ENCODE measurements at places on chromosomes 7 and 10.

- no peak for DNase-seq
Observed at GRCh38 chr10:121698336-121698735, 100.1 kb upstream of the FGFR2 start.

DNA sequence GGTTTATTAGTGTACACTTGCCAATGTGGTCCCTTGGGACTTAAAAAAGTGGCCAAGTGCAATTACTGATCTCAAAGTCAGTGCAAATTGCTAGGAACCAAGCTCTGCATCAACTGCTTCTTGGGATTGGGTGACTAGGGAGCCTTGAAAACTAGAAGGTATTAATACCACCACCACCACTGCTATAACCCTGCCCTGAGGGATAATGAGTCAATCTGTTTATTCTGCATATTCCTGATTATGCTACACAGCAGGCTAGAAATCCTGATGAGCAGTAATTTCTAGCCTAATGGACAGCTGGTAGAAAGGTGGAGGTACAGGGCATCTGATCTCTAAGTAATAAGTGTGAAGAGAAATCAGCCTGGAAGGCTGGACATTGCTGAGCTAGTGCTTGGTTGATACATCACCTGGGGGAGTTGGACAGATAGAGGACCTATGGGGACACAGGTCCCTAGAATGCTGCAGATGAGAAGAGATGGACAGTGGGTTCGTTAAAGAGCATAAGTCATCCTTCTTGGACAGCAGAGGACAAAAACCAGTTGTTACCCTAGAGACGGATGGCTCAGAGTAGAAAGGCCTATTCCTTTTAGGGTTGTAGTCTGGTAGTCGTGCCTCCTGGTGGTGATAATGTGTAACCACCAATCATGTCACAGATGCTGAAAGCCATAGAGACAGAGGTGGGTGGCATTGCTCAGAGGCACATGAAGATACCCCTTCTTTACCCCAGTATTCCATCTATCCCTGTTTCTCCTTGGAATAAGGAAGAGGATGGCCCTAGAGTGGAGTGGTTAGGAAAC is 554.8 kb downstream of the SORCS1 start:
- DNase-seq, result no peak

- no peak for DNase-seq
Observed at GRCh38 chr10:21593986-21594385, 60.0 kb downstream of the MLLT10 start.

DNA sequence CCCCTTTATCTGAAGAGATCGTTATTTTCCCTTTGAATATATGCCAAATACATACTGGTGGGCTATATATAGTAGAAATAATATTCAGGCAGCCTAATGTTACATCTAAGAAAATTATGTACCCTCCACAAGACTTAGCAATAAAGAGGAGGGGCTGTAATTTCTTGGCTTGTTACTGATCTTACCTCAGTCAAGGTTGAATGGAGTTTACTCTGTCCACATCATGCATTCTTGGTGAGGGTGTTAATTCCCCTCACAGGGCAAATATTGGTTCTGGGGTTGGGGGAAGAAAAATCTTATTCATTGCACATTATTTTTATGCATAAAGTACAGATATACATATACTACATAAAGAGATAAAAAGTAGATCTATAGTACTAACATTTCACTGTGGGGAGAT is 145.8 kb upstream of the ANK3 start:
- DNase-seq, result no peak

DNA sequence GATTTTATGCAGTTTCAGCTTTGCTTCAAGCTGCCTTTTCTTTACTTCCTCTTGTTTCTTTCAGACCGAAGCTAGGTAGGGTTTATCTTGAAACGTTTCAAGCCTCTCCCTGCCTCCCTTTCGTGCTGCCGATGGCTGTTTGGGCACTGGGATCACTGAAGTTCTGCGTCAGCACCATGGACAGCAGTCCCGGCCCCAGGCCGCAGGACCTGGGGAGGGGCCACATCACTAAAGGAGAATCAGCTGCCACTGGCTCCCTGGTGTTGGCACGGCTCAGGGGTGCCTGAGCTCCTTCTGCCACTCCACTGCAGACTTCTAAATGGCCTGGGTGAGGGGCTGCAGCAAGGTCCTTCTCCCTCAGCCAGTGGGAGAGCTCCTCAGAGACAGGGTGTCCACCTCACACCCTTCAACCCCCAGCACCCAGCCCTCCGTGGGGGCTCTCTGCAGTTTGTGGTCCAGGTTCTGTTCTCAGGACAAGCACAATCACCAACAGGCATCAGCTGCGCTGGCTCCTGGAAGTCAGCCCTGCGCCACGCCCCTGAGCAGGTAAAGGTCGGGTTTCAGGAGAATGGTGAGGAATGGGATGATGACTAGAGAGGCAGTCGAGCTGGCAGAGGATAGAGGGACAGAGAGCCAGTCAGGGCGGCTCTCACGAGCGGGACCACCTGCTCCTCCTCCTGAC is 387.2 kb downstream of the TCERG1L start:
- no peak for DNase-seq

DNA sequence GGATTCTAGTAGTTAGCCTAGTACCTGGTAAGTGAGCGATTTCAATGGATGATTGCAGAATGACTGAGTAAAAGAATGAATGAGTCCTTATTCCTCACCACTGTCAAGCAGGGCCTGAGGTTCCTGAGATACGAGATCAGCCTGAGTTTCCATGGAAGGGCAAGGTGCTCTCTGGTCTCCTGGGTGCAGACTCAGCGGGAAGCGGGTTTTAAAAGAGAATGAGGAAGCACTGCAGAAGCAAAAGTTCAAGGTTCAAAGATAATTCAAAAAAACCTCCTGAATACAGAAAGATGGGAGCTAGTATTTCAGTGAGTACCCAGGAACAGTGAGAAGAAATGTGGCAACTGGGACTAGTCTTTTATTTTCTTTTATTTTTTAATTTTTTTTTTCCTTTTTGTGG is 4.3 kb downstream of the ZNF3 start:
- DNase-seq, result no peak

GRCh38 chr7:143296686-143297085 is 8.5 kb downstream of the CASP2 start:
- DNase-seq, result no peak

DNA sequence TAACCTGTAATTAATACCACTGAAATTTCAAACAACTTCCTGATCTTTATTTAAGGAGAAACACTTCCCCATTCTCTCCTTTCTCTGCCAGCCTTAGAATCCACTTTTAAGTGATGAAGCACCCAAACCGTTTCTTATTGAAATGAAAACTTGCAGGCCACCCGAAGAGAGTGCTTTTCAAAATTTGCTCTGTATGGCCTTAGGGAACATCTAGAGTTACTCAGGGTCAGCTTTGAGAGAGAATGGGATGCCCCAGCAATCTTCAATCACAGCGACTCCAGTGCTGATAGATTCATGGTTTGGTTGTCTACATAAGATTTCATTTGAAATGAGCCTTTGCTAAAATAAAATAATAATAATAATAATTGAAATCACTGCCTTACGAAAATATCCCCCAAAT is 323.1 kb downstream of the PCLO start:
- DNase-seq, result no peak

GRCh38 chr10:45308707-45309106 is 6.7 kb downstream of the OR13A1 start:
- no peak for DNase-seq

- DNase-seq, result no peak
Observed at GRCh38 chr7:15043931-15044330, 141.4 kb upstream of the DGKB start.

DNA sequence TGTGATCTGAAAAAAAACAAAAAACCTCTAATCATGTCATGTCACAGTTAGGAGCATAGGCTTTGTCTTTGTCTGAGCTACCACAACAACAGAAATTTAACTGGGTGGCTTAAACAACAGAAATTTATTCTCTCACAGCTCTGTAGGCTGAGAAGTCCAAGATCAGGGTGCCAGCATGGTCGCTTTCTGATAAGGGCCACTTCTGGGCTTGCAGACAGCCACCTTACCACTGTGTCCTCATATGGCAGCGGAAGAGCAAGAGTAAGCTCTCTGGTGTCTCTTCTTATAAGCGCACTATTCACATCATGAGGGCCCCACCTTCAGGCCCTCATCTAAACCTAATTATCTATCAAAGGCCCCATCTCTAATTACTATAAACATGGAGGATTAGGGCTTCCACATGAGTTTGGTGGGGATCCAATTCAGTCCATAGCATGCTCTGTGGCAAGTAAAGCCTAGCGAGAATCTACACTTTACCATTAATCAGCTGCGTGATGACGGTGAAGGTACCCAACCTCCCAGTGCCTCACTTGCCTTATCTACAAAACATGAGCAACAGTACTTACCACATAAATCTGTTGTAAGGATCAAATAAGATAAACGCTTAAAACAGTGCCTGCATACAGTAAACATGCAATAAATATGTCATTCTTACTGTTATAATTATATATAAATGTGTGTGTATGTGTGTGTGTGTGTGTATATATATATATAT is 17.3 kb downstream of the ZNF438 start:
- no peak for DNase-seq

GRCh38 chr7:151342102-151342646 is 562 bp downstream of the NUB1 start:
- DNase-seq, result no peak

DNA sequence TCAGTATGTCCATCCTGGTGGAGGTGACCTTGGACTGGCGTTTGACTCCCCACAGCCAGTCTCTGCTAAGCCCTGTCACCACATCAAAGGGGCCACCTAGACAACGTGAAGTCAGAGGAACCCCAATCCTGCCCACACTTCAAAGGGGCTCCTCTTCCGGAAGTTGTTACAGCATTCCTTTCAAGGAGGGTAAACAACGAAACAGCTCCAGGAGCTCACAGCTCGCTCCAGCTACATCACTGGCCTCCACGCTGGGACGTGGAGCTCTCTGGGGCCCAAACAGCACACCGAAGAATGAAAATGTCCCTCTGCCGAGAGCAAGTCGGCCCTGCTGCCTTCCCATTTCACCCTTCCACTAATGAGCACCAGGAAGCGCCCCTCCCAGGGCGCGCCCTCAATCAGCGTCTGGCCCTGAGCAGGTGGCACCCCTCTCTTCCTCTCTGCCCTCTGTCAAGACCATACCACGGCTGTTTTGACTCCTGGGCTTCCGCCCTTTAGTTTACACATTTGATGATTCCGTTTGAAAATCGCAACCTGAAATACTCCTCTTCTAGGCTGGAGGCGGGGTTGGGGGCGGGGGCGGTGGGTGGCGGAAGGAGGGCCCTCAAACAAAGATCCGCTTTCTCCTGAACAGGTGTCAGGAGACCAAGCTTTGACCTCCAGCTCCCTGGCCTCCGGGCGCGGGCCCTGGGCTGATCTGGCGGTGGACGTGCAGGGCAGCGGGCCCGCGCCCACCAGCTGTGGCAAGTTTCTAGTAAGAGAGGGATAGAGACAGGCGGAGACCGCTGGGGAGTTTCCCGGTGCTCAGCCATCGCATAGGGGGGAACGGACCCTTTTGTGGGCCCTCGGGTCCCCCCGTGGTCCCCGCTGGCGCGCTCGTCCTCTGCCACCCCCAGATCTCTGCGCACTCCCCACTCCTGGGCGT is 53.1 kb upstream of the KDM7A start:
- no peak for DNase-seq

DNA sequence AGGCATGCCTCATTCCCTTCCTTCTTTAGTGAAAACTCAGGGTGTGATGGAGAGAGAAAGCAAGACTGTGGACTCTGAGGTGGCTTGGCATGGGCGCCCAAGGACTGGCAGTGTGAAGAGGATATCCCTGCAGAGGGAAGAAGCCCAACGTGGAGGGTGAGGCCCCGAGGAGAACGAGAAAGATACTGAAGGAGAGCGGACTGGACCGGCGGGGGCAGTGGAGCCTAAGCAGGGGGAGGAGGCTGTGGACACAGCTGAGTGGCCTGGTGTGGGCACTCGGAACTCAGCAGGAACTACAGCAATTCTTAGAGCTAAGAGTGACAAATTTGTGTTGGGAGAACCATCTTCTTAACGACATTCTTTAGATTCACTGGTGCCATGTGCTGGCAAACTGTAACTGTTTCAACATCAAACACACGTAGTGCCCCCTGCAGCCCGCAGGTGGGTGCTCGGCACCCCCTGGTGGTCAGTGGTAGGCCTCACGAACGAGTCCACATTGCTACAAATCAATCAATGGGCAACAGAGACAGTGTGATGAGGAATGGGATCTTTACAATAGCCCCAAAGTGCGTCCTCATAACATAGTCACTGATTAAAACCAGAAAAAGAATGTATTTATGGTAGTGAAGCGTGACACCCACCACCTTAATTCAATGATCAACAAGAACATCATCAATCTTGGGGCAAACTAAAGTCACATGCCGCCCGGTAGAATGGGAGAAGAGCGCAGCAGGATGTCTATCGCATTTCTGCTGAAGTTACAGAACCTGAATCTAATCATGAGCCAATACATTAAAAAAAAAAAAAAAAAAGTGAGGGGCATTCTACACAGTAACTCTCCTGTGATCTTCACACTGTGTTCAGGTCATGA is 2.0 kb upstream of the SFTPA1 start:
- no peak for DNase-seq

GRCh38 chr7:130303127-130303526 is 10.2 kb downstream of the CPA4 start:
- DNase-seq, result no peak

DNA sequence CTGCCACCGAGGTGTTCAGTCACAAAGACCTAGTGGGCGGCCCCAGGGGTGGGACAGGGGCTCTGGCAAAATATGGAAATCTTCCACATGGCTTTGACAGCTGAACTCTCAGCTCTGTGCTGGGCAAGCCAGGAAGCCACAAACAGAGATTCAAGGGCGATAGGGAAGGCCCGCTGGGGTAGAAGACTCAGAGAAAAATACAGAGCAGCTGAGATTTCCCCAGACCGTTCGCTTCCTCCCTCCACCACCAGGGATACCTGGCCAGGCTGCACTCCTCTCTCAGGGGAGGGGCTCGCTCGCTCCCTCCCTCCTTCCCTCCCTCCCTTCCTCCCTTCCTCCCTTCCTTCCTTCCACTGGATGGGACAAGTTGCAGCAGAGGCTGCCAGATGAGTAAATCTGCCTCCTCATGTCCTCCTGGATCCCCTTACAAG is 260.5 kb downstream of the PRPF18 start:
- DNase-seq, result no peak

DNA sequence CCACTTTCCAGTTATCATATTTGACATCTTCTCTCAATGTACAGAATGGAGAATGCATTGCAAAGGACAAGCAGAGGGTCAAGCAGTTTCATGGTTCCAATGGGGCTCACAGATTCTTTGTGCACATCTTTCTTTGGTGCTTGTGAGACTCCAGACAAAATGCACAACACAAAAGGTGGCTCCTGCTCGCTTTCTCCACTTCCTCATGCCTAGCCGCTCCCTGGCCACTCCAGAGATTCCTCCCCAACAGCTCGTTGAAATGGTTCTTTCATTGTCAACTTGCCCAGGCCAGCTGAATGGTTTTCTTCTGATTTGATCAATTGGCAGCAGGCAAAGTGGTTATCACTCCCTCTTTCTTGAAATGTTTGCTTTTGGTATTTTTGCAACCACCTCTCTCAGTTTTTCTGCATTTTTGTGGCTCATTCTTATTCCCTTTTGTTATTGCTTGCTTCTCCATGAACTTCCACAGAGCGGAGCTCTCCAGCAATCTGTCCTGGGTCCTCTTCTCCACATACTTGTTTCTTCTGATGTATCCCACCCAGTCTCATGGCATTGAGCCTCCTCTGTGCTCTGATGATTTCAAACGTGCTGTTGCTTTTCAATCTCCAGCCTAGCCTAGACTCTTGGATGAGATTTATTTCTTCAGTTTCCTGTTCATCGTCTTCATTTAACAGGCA is 507.8 kb upstream of the MKI67 start:
- no peak for DNase-seq

All from psoas muscle (tissue), 8 donors.